ENCODE measurements at places on chromosomes 6 and 20.

DNA sequence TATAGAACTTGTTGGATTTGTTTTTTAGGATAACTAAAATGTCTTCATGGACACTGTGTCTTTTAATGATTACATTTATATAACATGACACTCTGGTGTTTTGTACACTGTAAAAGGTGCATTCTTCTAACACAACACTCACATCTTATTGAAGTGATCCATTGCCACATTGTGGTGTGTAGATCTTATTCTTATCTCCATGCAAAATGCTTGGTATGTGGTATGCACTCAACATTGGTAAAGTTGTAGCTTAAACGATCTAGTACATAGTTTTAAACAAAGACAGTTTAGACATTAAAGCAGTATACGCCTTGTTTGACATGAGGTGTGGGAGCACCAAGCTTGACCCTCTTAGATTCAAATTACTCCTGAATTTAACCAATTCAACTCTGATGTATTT lies 84.7 kb downstream of the SASH1 start:
- DNase-seq: no peak

DNA sequence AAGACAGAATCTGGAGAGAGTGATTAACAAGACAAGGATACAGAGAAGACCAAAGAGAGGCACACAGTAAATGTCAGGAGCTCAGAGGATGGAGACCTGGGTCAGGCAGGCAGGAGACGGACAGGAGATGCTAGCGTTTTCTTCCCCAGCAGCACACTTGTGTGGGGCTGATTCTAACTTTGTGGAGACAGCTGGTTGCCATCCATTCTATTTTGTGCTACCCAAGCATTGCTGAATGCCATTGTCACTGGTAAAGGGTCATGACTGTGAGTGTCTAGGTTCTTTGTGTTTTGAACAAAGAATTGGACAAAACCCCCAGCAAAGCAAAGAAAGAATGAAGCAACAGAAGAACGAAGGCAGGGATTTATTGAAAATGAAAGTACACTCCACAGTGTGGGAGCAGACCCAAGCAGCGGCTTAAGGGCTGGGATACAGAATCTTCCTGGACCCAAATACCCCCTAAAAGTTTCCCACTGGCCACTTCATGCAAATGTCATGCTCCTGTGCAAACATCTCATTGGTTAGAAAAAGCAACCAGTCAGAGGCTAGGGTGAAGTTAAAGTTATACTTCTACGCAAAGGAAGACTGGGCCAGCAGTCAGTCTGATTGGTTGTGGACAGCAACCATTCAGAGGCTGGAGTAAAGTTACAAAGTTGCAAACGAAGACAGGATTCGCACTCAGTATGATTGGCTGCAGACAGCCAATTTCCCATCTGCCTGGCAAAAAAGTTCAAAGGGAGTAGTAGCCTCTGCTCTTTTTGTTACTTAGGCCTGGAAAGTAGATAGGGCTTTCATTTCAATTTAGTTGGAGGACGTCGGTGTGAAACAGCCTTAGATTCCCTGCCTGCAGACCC lies 17.5 kb downstream of the PTK7 start:
- DNase-seq: peak; percentile 88

- DNase-seq: no peak
Observed at GRCh38 chr6:6001443-6001842, 5.3 kb downstream of the NRN1 start.

DNA sequence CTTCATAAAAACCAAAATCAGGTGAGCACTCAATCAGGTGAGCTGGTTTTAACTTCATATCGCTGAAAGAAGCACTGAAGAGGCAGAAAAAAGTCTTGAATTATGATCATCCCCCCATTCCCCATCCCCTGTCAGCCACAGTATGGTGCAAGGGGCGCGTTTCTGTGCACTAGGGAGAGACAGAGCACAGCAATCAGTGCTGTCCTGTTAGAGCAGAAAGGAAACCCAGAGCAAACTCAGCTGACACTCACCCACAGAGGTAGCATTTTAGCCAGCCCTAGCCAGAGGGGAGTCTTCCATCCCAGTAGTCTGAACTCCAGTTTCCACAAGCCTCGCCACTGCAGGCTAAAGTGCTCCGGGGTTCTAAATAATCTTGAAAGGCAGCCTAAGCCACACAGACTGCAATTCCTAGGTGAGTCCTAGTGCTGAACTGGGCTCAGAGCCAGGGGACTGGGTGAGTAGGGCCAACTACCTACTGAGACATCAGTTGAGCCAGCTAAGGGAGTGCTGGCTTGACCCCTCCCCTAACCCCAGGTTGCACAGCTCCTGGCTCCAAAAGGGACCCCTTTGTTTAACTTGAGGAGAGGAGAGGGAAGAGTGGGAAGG lies 1352.6 kb upstream of the GJE1 start:
- DNase-seq: no peak

DNA sequence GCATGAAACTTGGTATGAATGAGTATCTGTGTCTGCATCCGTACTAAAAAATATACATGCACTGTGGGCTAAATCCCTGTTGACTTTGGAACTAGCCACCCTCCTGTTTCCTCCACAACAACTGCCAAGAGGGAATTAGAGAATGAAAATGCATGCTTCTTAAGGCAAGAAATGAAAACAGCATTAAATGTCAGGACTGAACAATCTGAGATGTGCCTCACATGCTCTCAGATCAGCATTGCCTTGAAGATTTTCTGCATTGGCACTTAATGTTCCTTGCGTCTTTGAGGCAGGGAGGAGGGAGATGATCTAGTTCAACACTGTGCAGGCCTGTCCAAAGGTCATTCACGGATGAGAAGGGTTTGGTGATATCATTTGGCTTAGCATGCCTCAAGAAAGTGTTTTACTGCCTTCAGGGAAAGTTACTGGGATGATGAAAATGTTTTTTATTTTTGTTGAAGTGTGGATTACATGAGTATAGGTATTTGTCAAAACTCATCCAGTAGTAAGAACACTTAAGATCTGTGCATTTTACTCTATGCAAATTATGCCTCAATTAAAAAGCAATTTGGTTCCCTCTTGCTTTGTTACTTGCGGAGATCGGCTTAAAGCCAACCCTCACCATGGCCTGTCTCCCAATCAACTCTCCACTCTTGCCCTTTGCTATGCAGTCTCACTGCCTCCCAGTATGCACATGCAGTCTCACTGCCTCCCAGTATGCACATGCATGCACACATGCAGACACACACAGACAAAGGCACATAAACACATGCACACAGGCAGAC lies 47.5 kb upstream of the RIN2 start:
- no peak for DNase-seq

Data from EL (cell line).